ENCODE measurements at places on chromosomes 4 and X.

- no peaks in the 10 kb centered on the region for H3K36me3 ChIP-seq
- no peak for DNase-seq
- no peaks in the 10 kb centered on the region for H3K4me1 ChIP-seq
- no peak overlapping the region for H3K4me3 ChIP-seq
- H3K27me3 ChIP-seq, result no peaks in the 10 kb centered on the region
Observed at GRCh38 chr4:93532234-93532633, 296.3 kb upstream of the ATOH1 start.

GRCh38 chr4:158018221-158018830 is 154.5 kb downstream of the GASK1B start:
- no peaks in the 10 kb centered on the region for H3K36me3 ChIP-seq
- H3K4me3 ChIP-seq, result no peak overlapping the region

DNA sequence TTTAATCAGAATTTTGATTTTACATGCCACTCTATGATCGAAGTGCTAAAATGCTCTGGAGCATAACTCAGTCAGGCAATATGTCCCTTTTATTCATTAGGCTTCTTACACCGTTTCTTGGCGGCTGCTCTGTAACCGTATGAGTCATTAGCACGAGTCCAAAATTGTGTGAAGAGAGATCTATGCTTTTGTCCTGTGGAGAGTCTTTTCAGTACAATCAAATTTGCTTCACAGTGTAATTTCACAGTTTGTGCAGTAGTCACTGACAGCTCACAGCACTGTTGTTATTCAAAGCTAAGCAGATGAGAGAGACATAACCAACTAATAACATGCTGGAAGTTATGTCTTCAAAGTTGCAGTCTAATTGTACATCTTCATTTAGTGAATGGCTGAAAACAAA is 167.8 kb downstream of the PCDH10 start:
- H3K27ac ChIP-seq, result no peak overlapping the region
- H3K4me1 ChIP-seq, result no peaks in the 10 kb centered on the region

- H3K27me3 ChIP-seq, result no peaks in the 10 kb centered on the region
- no peak for DNase-seq
- H3K27ac ChIP-seq, result no peak overlapping the region
- no peak overlapping the region for H3K4me3 ChIP-seq
Observed at GRCh38 chr4:38601244-38601915, 62.6 kb upstream of the KLF3 start.

DNA sequence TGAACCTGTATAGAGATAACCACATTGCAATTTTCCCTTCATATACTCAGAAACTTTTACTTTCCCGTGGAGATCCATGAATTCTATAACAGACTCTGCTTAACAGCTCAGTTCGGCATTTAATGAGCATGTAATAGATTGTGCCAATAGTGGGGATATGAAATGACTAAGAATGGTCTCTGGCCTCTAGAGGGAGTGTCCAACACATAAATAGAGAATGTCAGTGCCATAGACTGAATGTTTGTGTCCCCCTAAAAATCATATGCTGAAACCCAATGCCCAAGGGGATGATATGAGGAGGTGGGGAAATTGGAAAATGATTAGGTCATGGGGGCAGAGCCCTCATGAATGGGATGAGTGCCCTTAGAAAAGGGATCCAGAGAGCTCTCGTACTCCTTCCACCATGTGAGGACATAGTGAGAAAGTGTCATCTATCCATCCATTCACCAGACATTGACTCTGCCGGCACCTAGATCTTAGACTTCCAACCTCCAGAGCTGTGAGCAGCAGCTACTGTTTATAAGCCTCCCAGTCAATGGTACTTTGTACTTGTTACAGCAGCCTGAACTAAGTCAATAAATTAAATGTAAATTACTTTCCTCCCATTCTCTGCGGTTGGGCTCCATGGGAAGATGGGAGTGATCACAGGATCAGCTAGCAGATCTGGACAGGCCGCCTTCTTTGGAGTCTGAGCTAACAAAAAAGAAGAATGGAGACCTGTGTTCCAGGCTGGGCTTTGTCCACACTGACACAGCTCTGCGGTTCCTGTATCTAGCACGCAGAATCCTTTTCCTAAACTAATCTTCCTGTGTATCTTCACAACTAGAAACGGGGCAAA is 28.1 kb upstream of the HPSE start:
- H3K4me1 ChIP-seq, result no peaks in the 10 kb centered on the region
- no peak overlapping the region for H3K27ac ChIP-seq
- no peaks in the 10 kb centered on the region for H3K27me3 ChIP-seq
- no peak for DNase-seq
- no peak overlapping the region for H3K4me3 ChIP-seq

GRCh38 chrX:110914281-110914680 is 118.7 kb upstream of the CHRDL1 start:
- no peak overlapping the region for H3K27ac ChIP-seq
- no peak for DNase-seq
- H3K27me3 ChIP-seq, result no peaks in the 10 kb centered on the region
- H3K36me3 ChIP-seq, result no peaks in the 10 kb centered on the region

- no peak overlapping the region for H3K27ac ChIP-seq
- peaks cover 14% of the 10 kb centered on the region for H3K36me3 ChIP-seq
- peaks cover 8% of the 10 kb centered on the region for H3K4me1 ChIP-seq
- no peak for DNase-seq
- no peaks in the 10 kb centered on the region for H3K27me3 ChIP-seq
Observed at GRCh38 chr4:94595880-94596483, 144.2 kb downstream of the PDLIM5 start.

All from ascending aorta (tissue), 2 donors.